ENCODE measurements at places on chromosomes 2 and 18.
A peak's percentile ranks its signal among the peaks of the same experiment; 100 is the strongest.

DNA sequence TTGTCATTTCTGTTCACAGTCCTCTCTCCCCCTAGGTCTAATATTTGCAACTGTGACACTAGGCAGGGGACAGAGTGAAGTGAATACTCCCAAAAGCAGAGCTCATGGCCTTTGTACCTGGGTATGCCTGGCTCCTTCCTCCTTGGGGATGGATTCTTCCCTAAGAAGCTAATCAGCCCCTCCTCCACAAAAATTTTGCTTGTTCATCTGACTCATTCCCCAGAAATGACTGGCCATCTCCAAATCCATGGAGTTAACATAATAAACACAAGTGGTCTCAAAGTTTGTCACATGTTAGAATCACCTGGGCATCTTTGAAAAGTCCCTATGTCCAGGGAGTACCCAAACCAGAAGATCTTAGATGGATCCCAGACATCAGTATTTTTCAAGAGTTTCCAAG, 65.3 kb downstream of the SUCLG1 start:
- no peak for DNase-seq

GRCh38 chr18:55997151-55997561, 409.2 kb upstream of the TCF4 start:
- DNase-seq = no peak

- no peak for DNase-seq
These were observed 60.8 kb downstream of the MTHFD2 start for GRCh38 chr2:74259191-74259590.

- no peak for DNase-seq
These were observed 526.9 kb upstream of the HNMT start for GRCh38 chr2:137437386-137437785.

DNA sequence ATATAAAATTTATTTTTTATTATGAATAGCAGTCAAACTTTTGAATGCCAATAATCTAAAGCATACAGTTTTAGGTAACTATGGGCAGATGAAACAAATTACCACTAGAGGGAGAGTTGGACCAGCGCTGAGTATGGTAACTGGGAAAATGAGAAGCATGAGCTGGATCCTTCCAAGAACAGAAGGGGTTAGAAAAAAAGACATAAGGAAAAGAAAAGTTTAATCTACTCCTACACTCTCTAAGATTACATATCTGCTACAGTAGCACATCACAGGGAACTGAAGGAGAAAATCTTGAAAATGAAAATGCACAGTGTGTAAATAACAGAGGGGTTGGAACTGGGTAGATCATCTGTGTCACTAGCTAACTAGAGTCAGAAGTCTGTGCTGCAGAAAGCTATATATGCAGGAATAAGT, 15.5 kb downstream of the REG3G start:
- DNase-seq = no peak

GRCh38 chr2:112692495-112692911, 28.3 kb upstream of the NT5DC4 start:
- DNase-seq = peak; percentile 31

GRCh38 chr18:7516266-7517117, 50.6 kb upstream of the PTPRM start:
- no peak for DNase-seq

GRCh38 chr2:74375838-74376237, 4.3 kb downstream of the DCTN1 start:
- no peak for DNase-seq

- DNase-seq = no peak
These were observed 84.9 kb upstream of the ST8SIA3 start for GRCh38 chr18:57267368-57267925.

DNA sequence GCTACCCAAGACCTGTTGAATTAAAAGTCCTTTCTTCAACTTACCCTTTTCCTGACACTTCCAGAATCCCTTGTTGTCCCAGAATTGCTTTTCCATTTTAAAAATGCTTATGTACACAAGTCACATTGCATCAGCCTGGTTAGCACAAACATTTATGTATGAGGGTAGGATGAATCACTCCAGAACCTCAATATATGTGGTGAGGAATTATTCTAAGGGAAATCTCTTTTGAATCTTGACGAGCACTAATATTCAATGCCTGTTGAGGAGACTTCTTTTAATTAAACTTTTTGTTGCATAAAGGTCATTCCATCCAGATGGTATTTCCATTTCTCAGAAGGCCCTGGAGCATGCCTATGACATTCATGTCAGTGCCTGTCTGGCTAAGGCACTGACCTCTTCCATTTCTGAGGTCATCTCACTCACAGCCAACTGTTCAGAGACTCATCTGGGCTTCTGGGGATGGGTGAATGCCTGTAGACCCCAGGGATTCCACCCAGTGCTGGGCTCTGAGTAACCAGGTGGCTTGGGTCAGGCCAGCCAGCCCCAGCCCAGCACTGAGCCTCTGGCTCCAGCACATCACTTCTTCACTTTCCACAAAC, 28.2 kb downstream of the ACMSD start:
- DNase-seq = no peak

DNA sequence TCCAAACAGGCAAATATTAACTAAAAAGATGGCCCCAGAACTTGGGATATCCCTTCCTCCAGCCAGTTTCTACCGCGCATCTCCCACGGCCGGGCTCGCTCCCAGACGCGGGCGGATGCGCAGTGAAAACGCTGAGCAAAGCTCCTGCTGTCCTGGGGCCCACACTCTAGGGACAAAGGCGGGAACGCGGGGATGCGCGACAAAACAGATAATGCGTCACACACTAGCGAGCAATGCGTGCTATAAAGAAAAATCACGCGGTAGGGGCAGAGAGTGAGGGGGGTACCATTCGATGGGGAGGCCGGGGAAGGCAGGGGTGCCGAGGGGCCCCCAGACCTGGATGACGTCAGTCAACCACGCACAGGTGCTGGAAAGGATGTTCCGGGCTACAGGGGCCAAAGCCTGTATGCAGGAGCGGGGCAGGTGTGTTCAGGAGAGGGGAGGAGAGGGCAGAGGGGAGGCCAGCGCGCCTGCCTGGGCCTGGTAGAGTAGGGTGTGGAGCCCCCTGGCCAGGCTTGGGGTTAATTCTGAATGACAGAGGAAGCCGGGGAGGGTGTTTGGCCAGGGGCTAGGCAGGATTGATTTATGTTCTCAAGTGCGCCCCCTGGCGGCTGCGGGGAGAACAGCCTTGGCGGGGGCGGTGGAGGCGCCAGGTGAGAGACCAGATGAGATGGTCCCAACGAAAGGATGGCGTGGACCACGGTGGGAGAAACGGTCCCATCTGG, 14.9 kb upstream of the ITM2C start:
- DNase-seq = peak; percentile 59
